HFFc6 (cell line): ENCODE measurements at places on chromosomes 11 and 22. TPM values are rescaled to one million over a fixed set of nuclear protein-coding genes. Genes with fewer than 3 reads are reported as not detected.

GRCh38 chr11:72741429-72741833 is 10.8 kb downstream of the ARAP1 start:
- no peak for DNase-seq

GRCh38 chr11:22707119-22707899 is 40.9 kb downstream of the GAS2 start:
- no peak for DNase-seq

The HSD17B12 gene
- 87.7 to 101 TPM (median 101 TPM) in 3 replicates for total RNA-seq

The GLB1L2 gene
- not detected in 3 replicates for total RNA-seq

The ARHGEF17 gene
- total RNA-seq: 87.5 to 101 TPM (median 91.7 TPM) in 3 replicates

The ANGPTL5 gene
- total RNA-seq: not detected in 3 replicates

DNA sequence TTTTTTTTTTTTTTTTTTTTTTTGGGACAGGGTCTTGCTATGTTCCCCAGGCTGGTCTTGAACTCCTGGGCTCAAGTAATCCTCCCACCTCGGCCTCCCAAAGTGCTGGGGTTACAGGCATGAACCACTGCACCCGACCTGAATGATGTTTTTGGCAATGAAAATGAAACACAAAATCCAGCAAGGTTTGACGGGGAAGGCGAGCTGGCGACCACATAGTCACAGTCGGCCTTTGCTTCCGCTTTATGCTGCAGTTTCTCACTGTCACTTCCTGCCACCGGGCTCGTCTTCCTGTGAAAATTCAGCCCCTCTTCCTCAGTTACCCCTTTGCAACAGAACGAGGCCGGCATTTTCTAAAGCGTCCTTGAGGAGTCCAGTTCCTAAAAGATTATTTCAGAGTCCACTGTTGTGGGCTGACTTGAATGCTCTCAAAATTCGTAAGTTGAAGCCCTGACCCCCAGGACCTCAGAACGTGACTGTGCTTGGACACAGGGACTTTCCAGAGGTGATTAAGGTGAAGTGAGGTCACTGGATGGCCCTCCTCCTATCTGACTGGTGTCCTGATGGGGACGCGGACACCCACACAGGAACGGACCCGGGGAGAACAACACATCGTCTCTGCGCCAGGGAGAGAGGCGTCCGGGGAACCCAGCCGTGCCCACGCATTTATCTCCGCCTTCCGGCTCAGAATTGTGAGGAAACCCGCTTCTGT is 2.9 kb upstream of the BID start:
- no peak for DNase-seq

DNA sequence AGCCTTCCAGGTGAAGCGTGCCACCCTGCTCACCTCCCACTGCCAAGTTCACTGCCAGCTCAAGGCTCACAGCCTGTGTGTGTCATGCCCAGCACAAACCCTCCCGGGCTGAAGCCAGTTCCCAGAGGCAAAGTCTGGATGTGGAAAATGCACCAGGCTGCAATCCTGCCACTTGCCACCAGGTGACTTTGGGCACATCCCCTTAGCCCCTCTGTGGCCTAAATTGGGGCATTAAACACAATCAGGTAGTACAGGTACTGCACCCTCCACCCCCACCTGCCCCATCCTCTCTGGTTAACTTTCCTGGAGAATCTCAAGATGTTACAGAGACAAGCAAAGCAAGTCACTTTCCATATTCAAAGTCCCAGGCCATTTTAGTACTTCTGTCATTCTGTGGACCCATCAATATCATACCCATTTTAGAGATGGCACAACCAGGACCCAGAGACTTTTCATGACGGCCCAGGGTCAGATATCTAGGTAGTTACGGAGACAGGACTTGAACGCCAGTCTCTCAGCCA is 1.8 kb upstream of the RASD2 start:
- peak; percentile 23 for DNase-seq

- peak; percentile 72 for DNase-seq
Measured at GRCh38 chr11:95089620-95090542, at the start of gene ENDOD1. TSS of gene ENDOD1 (plus strand) at chr11:95089846. CDS start at chr11:95089928, 82 bp downstream.

DNA sequence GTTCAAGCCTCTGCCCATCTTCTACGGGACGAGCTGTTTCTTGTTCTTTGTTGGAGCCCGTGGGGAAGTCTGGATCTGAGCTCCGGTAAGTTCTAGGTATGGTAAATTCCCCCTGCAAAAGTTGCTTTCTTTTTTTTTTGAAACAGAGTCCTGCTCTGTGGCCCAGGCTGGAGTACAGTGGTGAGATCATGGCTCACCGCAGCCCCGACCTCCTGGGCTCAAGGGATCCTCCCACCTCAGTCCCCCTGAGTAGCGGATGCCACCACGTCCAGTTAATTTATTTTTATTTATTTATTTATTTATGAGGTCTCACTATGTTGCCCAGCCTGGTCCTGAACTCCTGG is 35.5 kb upstream of the MOB2 start:
- DNase-seq: no peak

The TRPC6 gene
- not detected in 3 replicates for total RNA-seq

The RTN4R gene
- total RNA-seq: 0.29 to 0.74 TPM (median 0.46 TPM) in 3 replicates

The EML3 gene
- total RNA-seq: 31.9 to 36.2 TPM (median 35.6 TPM) in 3 replicates

GRCh38 chr11:68664906-68665305 is 19.4 kb upstream of the GAL start:
- DNase-seq: no peak

DNA sequence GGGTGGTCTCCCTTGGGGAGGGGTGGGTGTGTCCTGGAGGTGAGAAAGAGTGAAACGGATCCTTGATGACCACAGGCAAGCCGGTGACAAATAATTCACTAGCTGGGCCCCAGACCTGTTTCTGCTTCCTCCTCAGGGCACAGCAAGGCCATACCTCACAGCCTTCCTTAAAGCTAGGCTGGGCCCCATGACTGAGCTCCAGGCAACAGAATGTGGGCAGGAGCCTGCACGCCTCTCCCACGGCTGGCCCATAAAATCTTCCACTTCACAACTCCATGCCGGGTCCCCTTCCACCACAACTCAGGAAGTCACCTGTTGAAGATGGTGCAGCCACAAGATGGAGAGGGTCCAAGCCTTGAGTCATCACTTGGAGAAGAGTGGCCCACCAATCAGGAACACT is 23.9 kb downstream of the SLC22A12 start:
- DNase-seq: no peak

The TMPRSS4 gene
- 0.26 TPM in 1 of 2 replicates, not detected in the other for total RNA-seq

The SLC25A45 gene
- total RNA-seq: 5.5 and 9.0 TPM in 2 replicates

DNA sequence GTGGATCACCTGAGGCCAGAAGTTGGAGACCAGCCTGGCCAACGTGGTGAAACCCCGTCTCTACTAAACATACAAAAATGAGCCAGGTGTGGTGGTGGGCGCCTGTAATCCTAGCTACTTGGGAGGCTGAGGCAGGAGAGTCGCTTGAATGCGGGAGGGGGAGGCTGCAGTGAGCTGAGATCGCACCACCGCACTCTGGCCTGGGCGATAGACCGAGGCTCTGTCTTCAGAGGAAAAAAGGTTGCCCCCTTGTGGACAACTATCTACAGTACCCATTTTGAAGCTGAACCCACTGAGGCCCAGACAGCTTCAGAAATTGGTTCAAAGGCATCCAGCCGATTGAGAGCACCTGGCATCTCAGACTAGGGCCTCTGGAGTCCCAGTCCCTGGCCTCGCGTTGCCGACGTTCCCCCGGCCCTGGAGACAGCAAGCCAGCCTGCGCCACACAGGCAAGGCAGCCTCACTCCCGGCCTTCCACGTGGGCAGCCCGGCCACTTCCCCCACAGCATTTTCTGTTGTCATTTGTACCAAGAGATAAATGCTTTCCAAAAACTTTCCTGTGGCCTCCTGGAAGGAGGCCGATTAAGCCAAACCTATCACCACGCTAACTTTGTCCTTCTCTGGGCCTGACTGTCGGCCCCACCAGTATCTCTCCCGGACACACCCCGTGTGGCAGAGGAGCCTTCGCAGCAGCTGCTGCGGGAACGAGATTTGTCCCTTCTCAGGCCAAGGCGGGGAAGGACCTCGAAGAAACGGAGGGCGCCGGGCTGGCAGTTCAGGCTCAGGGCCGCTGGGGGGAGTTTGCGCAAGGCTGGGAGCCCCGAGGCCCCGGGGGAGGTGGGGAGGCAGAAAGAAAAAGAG is 82.8 kb downstream of the FLI1 start:
- no peak for DNase-seq

GRCh38 chr11:17544181-17544622 is at the start of gene USH1C:
TSS of gene USH1C (minus strand) at chr11:17544416. CDS start at chr11:17544307, 109 bp downstream.
- DNase-seq: no peak

- DNase-seq: no peak
Measured at GRCh38 chr11:34341931-34342533, 15.8 kb downstream of the ABTB2 start.

- DNase-seq: no peak
Measured at GRCh38 chr11:115710426-115710825, 206.2 kb upstream of the CADM1 start.

- no peak for DNase-seq
Measured at GRCh38 chr11:94544646-94545263, 1.0 kb downstream of the FUT4 start.

The APOL4 gene
- total RNA-seq: not detected in 3 replicates

DNA sequence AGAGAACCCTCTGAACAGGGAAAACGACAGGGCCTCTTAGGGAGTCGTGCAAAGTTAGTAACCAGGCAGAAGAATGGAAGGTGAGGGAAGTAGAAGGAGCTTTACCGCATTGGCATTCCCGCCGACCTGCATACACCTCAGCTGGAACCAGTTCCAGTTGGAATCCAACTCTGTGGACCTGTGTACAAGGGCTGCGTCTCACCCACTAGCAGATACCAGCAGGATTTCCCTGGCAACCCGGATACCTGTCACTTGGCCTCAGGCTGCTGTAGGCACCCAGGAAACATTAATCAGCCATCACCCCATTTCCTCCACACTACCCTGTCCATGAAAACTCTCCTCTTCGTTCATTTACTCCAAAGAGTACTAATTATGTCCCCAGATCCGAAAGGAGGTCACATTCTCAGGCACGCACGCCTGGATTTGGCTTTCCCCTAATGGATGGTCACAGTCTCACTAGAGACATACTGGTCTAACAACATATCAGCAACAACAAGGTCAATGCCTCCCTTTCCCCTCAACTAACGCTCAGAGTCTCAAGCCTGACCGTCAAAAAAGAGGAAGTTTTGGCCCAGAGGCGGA is 842 bp downstream of the ARFGAP2 start:
- DNase-seq: no peak

DNA sequence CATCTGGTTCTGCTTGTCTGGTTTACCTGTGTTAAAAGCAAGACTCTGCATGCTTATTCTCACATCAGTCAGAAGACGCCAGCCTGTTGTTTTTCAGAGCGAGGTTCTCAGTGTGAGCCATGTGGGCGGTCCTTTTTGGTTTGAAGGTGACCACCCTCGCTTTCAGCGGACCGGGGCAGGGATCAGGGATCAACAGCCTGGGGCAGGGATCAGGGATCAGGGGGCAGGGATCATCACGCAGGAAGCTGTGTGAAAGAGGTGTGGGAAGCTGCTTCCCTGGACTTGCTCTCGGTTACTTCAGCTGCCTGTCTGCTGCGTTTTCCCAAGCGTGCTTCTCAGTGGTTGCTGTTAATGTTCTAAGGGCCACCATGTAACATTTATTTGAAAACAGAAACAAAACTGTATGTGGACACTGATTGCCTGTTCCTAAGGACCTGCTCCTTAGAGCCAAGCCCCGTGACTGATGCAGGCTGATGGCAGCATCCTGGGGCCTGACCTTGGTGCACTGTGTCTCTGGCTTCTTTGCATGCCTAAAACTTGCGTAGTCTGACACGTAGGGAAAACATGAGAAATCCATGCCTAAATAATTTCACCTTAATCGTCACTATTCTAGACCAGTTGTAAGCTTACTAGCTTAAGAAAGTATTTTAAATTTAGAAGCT is 146.9 kb downstream of the ATXN10 start:
- DNase-seq: no peak

The GGTLC3 gene
- total RNA-seq: not detected in 3 replicates

GRCh38 chr22:29307596-29308147 is 1.2 kb downstream of the GAS2L1 start:
- no peak for DNase-seq

- DNase-seq: no peak
Measured at GRCh38 chr22:39897841-39898240, 3.0 kb upstream of the GRAP2 start.

The TBX10 gene
- not detected in 3 replicates for total RNA-seq

The SLC1A2 gene
- total RNA-seq: 1.9 to 2.9 TPM (median 2.3 TPM) in 3 replicates

The RFPL1 gene
- total RNA-seq: not detected in 3 replicates

The FGF4 gene
- total RNA-seq: not detected in 3 replicates

The KREMEN1 gene
- total RNA-seq: 0.50 to 0.93 TPM (median 0.61 TPM) in 3 replicates

DNA sequence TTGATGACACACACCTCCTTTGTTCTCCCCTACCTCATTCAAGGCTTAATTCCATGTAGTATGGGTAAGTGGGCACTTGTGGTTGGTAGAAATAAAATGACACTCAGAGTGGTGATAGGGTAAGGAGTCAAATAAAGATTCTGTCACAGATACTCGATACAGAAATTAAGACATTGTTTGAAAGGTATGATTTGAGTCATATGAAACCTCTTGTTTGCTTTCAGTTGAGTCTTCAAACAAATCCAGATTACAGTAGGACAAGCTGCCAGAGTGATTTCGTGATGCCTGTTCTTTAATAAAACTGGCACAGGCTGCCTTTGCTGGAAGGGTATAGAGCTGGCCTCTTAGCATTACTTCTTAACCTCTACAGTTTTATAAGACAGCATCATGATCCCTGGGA is 182.4 kb downstream of the SPON1 start:
- DNase-seq: no peak

DNA sequence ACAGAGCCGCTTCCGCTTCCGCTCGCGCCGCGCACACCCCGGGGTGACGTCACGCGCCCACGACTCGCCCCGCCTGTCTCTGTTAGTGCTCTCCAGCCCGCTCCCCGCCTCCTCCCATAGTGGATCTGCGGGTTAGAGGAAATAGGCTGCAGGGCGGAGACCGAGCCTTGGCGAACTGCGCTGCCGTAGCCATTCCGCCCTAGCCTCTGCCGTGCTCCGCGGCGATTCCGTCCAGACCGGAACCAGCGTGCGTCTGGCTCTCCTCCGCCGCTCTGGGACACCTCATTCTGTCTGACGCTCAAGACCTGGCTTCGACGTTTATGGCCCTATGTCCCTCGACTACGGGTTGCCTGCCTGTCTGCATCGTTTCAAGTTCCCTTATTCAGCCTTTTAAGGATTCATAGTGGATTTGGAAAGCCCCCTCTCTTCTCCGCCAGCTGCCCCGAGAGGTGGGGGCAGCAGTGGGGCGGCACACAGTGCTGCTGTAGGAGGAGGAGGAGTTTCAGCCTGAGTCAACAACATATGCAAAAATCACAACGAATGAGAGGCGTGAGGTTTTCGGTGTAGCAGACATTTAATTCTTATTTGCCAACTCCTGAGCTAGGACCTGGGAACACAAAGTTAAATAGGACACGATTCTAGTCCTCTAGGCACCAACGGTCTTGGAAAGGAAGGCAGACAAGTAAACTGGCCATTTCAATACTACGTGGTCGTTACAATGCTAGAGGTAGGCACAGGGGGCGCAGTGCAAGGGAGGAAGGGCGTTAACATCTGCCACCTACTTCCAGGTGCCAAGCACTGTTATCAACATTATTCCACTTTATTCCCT is at the start of gene TAF10:
Gene TAF10, minus strand, starts transcription at position 4 of the 829 bp plus-strand sequence. CDS start 27 bp downstream, outside the sequence.
- peak; percentile 96 for DNase-seq

DNA sequence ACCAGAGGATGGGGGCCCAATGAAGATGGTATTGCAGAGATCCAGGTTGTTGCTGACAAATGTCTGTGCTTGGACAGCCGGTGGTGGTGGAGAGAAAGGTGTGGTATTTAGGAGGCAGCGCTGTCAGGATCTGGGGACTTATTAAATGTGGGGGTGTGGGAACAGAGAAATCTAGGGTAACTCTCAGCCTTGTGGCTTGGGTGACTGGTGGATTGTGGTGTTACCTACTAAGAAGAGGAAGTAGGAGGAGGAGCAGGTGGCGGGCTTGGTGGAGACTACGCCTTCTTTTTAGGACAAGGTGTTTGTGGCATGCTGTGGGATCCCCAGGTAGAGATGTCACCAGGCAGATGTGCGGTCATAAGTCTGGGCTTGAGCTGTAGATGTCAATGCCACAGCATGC is 144.0 kb downstream of the GRIK4 start:
- DNase-seq: no peak

The OR52E8 gene
- not detected in 3 replicates for total RNA-seq
